ENCODE measurements at places on chromosomes 2 and 18.
A peak's percentile ranks its signal among the peaks of the same experiment; 100 is the strongest.

- DNase-seq = no peak
Measured at GRCh38 chr18:1090758-1091157, 186.1 kb downstream of the ADCYAP1 start.

DNA sequence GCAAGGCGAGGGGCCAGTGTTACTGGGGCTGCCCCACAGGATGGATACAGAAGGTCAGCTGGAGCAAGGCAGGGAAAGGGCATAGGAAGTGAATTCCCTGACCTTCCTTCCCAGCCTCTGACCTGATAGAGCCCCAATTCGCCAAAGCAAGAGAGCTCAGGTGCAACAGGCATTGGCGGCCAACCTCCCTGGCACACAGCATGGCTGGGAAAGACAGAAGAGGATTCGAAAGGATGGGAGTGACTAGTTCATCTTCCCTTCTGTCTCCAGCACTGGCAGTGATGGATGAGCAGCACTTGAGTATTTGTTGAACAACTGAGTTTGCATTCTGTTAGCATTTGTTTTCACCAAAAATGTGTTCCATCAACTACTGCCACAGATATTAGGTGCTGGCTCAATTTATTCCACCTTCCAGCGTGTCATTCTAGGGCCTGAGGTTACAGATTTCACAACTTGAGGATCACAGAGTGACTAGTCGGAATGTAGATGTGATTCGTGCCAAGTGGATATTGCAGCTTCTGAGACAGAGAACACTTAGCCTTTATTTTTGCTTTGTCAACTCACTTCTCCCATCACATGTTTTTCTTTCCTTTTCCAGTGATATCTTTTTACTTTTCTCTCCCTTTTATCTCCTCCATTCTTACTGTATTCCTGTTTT, 6.2 kb downstream of the COPS8 start:
- DNase-seq = no peak

- no peak for DNase-seq
Measured at GRCh38 chr2:216520112-216520511, 21.5 kb downstream of the RPL37A start.

DNA sequence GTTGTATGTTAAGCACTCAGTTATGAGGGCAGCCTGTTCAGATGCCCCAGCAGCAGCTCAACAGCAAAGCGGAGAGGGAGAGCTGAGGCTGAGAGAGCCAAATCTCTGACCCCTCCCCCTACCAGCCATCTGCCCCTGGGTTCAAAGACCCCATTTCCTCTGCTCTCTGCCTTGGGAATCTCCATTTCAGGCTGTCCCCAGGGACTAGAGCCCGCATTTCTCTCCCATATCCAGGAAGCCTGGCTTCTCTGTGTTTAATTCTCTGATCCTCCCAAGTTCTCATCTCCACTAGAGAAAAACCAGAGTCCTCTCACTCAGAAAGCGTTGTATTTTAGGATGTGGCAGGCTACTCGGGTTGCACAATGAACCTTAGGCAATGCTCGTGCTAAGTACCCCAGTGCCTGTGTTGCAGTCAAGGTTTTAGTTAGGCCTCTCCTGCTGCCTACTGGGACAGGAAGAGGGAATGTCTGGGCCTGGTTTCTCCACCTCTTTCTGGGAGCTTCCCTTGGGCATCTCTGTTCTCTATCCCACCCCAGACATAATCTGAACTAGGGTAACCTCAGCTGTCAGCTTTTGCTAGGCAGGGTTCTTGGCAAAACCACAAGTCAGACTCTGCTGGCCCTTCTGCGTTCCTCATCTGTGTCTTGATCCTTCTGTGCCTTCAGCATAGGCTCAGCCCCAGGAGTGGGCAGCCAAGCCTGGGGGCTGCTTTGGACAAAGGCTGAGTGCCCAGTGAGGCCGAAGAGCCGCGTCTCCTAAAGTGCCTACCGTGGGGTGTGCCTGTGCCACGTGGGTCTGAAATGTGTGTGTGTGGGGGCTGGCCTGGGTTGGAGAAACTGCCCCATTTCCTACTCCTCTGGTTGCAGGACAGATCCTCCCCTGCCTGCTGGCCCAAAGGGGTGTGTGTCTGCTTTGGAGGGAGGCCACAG, 96.8 kb downstream of the STPG4 start:
- peak; percentile 75 for DNase-seq

GRCh38 chr2:50752237-50752636, 279.7 kb downstream of the NRXN1 start:
- no peak for DNase-seq

GRCh38 chr2:161613161-161613560, 11.1 kb upstream of the SLC4A10 start:
- DNase-seq = no peak

Measured in suppressor macrophage treated with lipopolysaccharide for 4 hours (primary cell).